ENCODE measurements at places on chromosomes 1 and 21. TPM values are rescaled to one million over a fixed set of nuclear protein-coding genes. Genes with fewer than 3 reads are reported as not detected.
A peak's percentile ranks its signal among the peaks of the same experiment; 100 is the strongest.

DNA sequence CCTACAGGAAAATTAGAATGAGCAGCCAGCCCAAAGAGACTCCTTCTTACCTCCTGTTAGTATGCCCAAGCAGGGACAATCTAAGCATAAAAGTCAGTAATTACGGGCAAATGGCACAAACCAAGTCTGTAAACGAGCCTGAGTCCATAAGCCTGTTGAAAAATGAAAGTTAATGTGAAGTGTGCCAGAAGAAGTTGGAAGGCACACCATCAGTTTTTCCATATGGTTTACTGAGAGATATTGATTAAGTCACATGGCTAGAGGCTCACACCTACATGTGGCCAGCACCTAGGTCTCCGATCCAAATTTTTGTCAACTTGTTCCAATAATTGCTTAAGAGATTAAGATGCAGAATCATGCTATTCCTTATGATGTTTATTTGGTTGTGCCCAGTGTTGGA is 242.4 kb upstream of the CSF3R start:
- no peak overlapping the region for H3K27ac ChIP-seq
- no peak overlapping the region for H3K4me3 ChIP-seq
- peaks cover 3% of the 10 kb centered on the region for H3K4me1 ChIP-seq
- H3K27me3 ChIP-seq: no peaks in the 10 kb centered on the region
- no peaks in the 10 kb centered on the region for H3K36me3 ChIP-seq

- no peaks in the 10 kb centered on the region for H3K36me3 ChIP-seq
- peaks cover 11% of the 10 kb centered on the region for H3K4me1 ChIP-seq
- peak overlapping the region; percentile 1 for H3K4me3 ChIP-seq
- H3K27ac ChIP-seq: no peak overlapping the region
- DNase-seq: no peak
Measured at GRCh38 chr1:1038694-1039093, 18.8 kb downstream of the AGRN start.

SRGAP2C gene
- total RNA-seq: 51.6 TPM

PRDX6 gene
- 148 TPM for total RNA-seq

DNA sequence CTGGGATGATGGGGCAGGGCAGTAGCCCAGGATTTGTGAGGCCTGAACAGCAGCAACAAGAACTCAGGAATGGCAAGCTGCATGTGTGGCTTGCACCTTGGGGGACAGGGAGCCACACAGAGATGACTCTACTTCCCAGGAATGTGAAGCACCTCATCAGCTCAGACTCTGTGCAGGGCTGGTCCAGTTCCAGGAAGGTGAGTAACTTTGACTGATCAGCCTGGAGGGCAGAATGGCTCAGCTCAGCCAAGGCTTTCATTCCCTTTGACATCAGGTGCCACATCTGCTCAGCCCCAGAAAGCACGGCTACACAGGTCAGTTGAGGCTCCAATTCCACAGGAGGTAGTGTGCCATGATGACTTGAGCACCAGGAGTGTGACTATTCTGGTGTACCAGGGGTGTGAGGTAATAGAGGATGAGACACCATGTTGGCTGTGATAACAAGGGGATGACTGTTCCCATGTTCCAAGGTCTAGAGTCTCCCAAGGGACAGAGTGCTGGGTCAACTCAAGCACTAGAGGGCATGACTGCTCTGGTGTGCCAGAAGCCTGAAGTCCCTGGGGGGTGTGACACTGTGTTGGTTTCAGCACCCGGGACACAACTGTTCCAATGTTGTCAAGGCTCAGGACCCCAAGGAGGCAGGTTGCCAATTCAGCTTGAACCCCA is 625.8 kb upstream of the ADGRL2 start:
- H3K4me1 ChIP-seq: no peaks in the 10 kb centered on the region
- H3K4me3 ChIP-seq: no peak overlapping the region
- no peak overlapping the region for H3K27ac ChIP-seq
- no peaks in the 10 kb centered on the region for H3K27me3 ChIP-seq
- DNase-seq: no peak
- H3K36me3 ChIP-seq: no peaks in the 10 kb centered on the region

Measured in activated T-helper 2 cell treated with anti-CD3 and anti-CD28 coated beads, Interferon-gamma antibody, Interleukin-2, Interleukin-4, amounts not matched to agents 10 μg/mL and 5 μg/mL and 100 μg/mL, durations not matched to agents 14 hours and 24 hours and 36 hours (primary cell).